Stimulated activated CD4-positive, alpha-beta T cell treated with anti-CD3 and anti-CD28 coated beads, TNF-alpha, amount 100 ng/mL, for 4 hours (primary cell): ENCODE measurements at places on chromosomes 3 and 15.

GRCh38 chr15:85625856-85626255, 168.9 kb downstream of the KLHL25 start:
- DNase-seq: no peak

GRCh38 chr3:100561459-100562158, 47.8 kb upstream of the ADGRG7 start:
- DNase-seq: no peak

DNA sequence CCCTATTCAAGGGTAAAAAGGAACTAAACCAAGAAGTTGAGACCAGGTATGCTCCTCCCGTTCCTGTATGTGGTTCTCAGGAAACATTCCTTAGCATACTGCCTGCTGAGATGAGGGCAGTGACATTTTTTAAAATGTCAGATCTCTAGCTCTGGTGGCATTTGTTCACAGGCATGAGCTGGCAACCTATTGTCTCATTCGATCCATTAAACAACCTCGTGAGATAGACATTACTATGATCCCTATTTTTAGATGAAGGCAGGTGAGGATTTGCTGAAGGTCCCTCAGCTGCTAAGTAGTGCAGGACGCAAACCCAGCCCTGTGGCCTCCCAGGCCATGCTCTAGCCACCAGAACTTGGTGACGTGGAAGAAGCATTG, 74.9 kb downstream of the SIDT1 start:
- DNase-seq: no peak

DNA sequence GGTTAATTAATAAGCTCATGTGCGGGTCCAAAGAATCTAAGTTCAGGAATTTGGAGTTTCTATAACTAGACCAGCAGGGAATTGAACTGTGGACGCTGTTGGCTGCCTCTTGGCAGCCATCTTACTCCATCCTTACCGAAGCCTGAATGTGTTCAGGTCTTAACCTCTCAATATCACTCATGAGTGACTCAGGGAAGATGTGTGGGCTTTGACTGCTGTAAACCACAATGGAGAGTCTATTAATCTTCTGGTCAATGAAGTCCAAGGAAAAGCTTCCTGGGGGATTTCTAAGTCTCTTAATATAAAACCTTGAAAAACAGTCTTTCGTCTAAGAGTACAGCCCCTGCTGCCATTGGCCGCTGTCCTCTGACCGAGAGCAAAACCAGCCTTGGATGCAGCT, 46.7 kb upstream of the OXTR start:
- DNase-seq: no peak

- no peak for DNase-seq
These were observed 206.1 kb upstream of the GADL1 start for GRCh38 chr3:31100519-31100918.

GRCh38 chr3:115217292-115217677, 70.2 kb upstream of the ZBTB20 start:
- no peak for DNase-seq

GRCh38 chr3:171125010-171125409, 98.5 kb upstream of the SLC2A2 start:
- DNase-seq: no peak

DNA sequence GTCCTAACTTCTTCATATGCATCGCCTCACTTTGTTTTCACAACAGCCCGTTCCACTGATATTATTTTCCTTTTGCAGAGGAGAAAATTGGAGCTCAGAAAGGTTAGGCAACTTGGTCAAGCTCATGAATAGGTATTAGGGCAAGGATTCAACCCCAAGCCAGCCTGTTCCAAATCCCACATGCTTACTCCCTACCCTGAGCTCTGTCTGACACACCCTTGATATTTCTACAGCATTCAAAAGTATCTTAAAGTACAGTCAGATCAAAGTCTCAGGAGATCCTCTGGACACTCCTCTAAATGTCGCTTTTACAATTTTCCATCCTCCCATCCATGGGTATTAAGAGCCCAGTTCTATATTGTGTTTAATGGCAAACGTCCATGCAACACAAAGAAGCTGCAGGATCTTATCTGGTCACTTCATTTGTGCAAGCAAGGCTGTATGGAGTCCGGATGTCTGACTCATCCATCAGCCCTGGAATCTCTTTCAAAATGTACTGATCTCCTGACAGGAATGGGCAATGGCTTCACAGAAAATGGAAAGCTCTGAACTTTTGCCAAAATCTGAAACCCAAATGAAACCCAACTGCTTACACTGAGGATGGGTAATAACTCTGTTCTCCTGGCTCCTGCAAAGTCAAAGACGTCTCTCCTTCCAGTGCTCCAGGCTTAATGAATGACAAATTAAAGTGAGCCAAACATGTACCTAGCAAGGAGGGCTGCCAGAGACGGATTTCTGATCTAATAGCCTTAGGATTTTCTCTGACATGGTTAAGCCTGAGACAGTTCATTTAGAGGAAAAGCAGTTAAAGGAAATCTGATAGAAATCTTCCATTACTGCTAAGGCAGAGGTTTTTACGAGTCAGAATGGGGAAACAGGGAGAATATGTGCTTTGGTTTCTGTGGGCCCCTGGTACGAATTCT, 230.9 kb upstream of the RORA start:
- no peak for DNase-seq

- no peak for DNase-seq
These were observed 458.2 kb upstream of the MDFIC2 start for GRCh38 chr3:70770650-70771049.

DNA sequence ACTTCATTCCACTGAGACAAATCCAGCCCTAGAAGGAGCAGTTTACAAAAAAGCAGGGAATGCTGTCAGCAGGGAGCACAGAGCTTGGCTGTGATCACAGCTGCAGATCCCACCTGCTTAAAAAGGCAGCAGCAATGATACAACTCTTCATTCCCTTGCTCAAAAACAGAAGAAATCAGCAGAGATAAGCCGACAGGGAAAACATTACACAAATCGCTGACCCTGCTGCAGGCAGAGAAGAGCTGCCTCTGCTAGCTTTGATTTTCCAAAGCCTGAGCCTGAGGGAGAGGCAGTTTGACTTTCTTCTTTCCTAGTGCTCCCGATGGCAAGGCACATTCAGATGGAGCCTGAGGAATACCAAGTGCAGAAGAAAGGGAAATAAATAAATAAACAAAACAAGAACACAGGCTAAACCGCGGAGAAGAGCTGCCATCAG, 80.2 kb downstream of the SHQ1 start:
- DNase-seq: no peak

DNA sequence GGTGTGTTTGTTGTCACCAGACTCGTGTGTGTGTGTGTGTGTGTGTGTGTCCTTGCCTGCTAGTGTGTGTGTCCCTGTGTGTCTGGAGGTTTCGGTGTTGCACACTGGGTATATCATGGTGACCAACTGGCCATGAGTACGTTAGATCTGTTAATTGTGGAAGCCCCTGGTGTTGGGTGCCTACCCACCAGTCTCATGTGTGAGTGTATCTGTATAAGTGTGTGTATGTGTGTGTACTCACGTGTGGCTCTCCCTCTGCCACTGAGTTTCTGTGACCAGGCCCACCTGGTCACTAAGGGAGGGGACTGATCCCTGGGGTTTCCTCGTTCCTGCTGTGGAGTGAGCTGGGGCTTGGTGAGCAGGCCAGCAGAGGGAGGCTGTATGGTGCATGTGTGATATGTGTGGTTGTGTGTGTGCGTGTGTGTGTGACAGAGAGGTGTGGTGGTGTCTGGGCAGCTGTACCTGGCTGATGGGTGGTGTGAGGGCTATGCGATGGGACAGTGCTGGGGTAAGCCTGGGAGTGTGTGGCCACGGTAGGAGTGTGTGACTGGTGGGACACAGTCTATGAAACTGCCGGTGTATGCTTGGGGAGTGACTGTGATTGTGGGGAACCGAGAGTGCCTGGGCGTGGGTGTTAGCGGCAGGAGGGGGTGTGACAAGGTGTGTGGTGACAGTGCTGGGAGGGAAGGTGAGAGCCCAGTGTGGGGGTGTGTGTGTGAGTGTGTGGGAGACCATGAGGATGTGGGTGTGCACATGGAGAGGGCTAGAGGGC, 1.8 kb downstream of the PRKCD start:
- DNase-seq: peak; percentile 48

GRCh38 chr3:59483191-59483590, 433.4 kb upstream of the CFAP20DC start:
- DNase-seq: no peak

DNA sequence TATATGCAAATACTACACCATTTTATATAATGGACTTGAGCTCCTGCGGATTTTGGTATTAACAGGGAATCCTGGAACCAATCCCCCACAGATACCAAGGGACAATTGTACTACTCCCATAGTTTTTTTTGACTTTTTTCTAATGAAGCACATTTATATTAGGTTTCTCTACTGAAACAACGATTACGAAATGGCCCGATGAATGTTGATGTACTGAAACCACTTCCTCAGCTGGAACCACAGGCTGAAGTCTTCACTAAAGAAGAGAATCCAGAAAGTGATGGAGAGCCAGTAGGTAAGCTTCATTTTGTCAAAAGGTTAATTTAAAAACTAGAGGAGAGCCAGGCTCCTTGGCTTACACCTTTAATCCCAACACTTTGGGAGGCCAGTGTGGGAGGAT, 121.5 kb upstream of the LRRFIP2 start:
- DNase-seq: no peak

DNA sequence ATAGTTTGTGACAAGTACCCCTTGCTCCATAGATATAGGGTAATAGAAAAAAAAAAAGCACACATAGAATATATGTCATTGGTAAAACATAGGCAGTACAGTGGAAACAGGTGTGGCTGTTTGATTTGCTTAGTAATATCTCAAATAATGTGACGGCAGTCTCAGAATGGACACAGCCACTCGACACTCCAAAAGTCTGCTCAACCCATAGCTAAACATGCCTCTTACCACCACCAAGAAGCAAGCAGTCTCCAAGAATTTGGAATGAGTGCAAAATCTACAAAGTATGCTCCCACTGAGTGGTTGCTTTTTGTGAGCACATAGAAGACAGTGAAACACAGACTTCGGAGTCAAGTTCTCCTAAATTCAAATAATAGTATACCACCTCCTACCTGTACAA, 43.0 kb downstream of the RAB27A start:
- DNase-seq: no peak

DNA sequence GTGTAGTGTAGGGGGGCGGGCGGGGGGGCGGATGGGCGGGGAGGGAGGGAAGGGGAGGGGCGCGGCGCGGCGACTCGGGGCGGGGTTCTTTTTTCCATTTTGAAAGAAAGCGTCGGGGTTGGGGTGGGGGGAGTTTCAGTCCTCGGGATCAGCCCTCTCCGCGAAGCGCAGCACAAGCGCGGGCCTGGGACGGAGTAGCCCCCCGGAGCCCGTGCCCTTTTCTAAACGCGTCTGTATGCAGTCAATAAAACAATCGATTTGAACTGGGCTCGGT, 6.1 kb downstream of the ISLR2 start:
- no peak for DNase-seq

DNA sequence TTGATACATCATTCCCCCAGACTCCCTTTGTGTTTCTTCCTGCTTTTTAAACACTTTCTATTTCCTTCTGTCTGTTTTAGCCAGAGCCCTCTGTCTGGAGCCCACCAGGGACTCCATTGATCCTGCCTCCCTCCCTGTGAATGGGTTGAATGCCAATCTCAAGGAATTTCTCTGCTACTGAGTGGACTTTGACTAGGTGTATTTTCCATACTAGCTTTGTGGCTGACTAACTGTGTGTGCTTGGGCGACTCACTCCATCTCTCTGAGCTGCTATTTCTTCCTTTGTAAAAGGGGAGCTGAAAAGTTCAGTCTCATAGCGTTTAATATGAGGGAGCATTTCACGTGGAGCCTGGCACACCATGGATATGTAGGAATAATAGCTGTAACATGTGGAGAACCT, 98.8 kb downstream of the EEFSEC start:
- DNase-seq: no peak

DNA sequence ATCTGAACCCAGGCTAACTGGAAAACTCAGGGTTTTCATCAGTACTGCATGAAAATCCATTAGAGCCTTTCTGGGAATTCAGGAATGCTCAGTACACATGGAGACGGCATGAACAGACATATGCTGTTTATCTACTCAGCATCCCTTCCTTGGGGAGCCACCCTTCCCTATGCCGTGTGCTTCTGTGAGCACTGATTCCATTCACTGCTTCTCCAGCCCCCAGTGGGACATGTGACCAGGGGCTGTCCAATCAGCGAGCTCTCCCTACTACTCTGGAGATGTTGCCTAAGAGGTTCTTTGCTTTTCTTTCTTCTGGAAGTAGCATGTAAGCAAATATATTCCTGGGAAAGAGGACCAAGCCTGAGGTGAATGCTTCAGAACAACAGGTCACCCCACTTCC, 5.6 kb upstream of the PCOLCE2 start:
- DNase-seq: no peak

- no peak for DNase-seq
These were observed 2.3 kb downstream of the RNF13 start for GRCh38 chr3:149815321-149815720.

DNA sequence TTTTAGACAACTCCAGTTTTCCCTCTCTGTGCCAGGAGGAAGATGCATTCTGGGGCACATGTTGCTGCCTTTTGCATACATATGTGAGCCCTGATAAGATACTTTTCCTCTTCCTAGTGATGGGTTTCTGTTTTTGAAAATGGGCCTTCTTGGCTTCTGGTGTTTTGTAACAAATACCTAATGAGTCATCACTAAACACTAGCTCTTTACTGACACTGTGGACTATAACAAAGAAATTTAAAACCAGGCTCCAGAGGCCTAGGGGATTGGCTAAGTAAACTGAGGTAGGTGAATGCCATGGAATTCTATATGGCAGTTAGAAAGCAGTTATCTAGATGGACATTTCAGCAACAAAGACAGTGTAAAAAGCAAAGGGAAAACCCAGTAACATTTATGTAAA, 93.4 kb upstream of the NR2E3 start:
- no peak for DNase-seq

- DNase-seq: no peak
These were observed 22.5 kb downstream of the GASK1A start for GRCh38 chr3:43001556-43002121.

DNA sequence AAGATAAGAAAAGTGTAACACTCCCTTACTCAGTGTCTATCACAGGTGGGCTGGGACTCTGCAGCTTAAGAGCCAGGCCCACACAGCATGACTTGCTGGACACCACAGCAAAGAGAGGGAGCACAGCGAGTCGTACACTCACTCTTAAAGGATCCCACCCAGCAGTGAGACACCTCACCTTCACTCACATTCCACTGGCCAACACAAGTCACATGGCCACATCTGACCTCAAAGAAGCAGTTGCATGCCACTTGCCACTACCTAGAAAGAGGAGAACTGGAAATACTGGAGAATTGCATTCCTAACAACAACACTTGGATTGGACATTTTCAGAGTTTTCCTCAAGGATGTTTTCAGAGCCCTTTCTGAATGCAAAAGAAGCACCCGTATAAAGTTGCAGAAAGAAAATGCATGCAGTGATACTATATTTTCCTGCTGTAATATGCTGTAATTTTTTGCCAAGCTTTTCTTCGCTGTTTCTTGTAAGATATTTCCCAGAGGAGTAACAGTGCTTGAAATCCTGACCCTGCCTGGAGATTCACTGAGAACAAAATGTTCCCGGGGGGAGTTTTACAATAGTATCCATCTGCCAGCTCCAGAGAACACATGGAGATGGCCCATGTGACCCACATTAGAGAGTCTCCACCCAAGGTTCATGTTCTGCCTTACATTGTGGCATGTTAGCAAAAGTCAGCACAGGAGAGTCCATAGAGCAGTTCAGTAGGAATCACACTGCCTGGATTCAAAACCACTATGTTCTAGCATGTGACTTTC, 42.2 kb downstream of the TRIM42 start:
- no peak for DNase-seq
